ENCODE measurements at places on chromosomes 5 and 9.

DNA sequence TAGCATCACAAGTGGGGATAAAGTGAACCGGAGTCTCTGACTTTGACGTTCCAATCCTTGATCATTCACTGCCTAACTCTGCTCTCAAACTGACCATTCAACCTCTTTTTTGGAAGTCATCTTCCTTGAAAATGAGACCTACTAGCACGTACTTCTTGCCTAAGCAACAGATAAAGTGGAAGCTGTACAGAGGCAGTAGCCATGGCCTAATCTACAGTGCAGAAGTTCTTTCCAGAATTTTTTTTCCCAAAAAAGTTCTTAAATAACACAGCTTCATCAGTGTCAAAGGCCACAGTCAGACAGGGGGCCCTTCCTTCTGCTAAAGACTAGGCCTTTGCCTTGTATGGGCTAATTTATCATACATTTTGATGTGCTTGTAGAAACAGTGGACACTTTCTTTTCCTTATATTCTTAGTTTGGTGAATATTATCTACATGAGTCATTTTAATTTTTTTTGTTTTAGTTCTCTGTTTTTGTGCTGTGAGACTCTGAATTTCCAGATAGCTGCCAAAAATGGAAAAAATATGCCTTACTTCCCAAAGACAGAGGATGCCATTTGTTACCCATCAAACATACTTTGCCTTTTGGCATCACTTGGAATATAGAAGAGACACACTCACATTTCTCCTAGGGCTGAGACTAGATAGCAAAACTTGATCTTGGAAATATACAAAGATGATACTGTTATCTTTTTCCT lies 96.3 kb upstream of the VCAN start:
- no peak for DNase-seq

GRCh38 chr9:124392254-124392870 lies 22.9 kb downstream of the PSMB7 start:
- DNase-seq: no peak

GRCh38 chr5:124670722-124671184 lies 75.7 kb downstream of the ZNF608 start:
- no peak for DNase-seq

DNA sequence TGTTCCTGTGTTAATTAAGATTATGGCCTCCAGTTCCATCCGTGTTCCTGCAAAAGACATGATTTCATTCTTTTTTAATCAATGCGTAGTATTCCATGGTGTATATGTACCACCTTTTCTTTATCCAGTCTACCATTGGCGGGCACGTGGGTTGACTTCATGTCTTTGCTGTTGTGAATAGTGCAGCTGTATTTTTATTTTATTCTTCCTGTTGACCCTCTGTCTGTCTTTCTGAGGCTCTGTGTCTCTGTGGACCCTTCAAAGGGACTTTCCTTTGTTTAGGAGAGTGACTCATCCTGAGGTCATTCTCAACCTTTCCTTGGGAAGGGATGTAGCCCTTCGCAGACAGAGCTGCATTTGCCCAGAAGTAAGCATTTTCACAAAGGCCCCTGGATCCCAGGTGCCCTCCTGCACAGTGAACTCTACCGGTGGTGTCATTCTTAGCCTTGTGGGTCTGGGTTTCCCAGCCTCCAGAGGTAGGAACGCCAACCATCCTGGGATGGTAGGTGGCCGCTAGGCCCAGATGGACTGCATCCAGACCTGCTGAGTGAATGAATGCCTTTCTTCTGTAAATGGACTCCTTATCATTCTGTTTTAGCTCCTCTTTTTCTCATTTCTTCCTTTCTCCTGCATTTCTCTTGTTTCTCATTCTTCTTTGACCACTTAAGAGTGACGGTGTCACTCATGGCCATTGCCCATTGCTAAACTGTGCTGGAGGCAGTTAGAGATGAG lies 22.4 kb downstream of the TRIO start:
- DNase-seq: no peak

- no peak for DNase-seq
Observed at GRCh38 chr9:133448487-133448972, 11.2 kb upstream of the CACFD1 start.

DNA sequence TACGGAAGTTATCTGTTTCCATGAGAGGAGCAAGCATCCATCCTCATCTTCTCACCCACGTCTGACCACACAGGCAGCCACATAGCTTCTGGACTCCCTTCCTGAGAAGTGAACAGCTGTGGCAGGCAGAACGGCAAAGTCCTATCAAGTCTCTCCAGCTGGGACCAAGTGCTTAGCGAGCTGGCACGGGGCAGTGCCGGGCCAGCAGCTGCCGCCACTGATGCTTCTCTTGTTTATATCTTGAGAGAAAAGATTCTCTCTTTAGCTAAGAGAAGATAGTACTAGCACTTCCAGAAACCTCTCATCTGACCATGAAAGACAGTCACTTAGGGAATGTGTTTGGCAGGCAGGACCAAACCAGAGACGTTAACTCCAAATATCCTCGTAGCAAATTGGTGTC lies 37.2 kb downstream of the PLAC8L1 start:
- DNase-seq: no peak

- no peak for DNase-seq
Observed at GRCh38 chr5:177605078-177605477, 5.1 kb downstream of the B4GALT7 start.

GRCh38 chr9:111970827-111971226 lies 74.2 kb downstream of the UGCG start:
- DNase-seq: no peak

- DNase-seq: no peak
Observed at GRCh38 chr5:136213919-136214493, 21.0 kb upstream of the SMIM32 start.

DNA sequence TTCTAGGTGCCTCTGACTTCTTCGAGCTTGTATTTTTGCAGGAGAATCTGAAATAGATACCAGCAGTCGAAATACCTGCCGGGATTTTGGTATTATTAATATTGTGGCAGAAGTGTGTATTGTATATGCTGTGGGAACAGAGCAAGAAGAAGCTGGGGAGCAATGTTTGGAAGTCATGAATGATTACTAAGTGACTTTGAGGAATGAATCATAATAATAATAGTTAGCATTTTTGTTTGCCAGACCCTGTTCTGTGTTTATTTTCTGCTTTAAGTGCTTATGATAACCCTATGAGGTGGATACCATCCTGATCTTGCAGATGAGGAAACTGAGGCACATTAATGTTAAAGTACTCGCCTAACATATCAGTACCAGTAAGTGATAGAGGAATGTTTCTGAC lies 32.4 kb downstream of the RAB24 start:
- no peak for DNase-seq

DNA sequence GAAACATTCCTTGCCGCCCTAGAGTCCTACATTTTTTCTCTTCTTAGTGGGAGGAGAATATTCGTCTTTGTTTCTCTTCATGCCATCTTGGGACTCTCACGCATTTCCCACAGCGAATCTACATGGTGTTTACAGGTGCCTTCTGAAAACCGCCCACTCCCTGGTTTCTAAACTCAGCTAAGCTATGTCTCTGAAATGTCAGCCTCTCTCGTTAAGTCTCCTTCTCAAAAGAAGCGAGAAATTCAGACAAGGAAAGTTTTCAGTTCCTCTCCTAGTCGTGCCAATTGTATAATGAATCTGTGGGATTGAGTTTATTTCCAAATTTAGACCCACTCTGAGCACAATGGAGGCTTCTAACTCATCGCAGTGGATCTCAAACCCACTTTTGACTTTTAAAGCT lies 186.8 kb upstream of the NFIB start:
- DNase-seq: no peak

- no peak for DNase-seq
Observed at GRCh38 chr5:112472614-112473013, 53.5 kb upstream of the EPB41L4A start.

- no peak for DNase-seq
Observed at GRCh38 chr9:97515662-97516061, 14.2 kb downstream of the TMOD1 start.

GRCh38 chr5:103373597-103374472 lies 115.3 kb downstream of the MACIR start:
- no peak for DNase-seq

DNA sequence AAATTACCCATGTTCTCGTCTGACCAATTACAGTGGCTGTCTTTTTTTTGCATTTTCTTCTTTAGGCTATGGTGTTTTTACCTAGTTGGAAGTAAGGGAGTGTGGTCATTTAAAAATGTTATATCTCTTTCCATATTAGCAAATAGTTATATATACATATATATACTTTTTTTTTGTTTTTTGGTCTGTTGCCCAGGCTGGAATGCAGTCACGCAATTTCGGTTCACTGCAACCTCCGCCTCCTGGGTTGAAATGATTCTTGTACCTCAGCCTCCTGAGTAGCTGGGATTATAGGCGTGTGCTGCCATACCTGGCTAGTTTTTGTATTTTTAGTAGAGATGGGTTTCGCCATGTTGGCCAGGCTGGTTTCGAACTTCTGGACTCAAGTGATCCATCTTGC lies 12.3 kb downstream of the MARCHF6 start:
- no peak for DNase-seq

DNA sequence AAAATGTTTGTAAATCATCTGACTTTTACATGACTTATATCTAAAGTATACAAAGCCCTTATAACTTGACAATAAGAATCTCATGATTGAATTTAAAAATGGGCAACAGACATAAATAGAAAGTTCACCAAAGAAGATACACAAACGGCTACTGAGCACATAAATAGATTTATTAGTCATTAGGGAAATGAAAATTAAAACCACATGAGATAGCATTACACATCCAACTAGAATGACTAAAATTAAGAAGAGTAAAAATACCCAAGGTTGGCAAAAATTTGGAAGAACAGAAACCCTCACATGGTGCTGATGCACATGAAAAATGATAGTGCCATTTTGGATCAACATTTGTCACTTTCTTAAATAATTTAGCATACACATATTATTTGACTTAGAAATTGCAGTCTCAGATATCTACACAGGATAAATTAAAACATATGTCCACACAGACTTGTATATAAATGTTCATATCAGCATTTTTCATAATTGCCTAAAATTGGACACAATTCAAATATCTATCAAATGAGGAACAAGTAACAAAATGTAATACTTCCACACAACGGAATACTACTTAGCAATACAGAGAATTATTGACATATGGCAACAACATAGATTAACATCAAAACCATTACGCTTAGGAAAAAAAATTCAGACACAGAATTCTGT lies 359.1 kb upstream of the DAB2 start:
- no peak for DNase-seq

GRCh38 chr5:55211184-55211874 lies 15.8 kb downstream of the MCIDAS start:
- no peak for DNase-seq

DNA sequence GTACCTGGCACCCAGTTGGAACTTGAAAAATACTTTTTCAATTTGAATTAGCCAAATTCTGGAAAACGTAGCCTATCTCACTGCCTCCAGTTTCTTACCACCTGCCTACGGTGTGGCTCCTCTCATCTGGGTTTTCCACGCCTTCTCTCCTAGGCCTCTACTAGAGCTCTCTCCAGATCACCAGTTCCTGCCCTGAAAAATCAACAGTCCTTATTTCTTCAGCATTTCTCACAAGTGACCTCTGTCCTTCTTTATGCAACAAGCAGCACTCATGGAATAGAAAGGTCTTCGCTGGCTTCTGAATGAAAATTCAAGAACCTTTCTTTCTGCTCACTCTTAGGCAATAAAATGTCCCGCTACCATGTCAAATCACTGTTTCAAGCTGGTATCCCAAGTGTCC lies 64.8 kb downstream of the PIP5K1B start:
- no peak for DNase-seq

DNA sequence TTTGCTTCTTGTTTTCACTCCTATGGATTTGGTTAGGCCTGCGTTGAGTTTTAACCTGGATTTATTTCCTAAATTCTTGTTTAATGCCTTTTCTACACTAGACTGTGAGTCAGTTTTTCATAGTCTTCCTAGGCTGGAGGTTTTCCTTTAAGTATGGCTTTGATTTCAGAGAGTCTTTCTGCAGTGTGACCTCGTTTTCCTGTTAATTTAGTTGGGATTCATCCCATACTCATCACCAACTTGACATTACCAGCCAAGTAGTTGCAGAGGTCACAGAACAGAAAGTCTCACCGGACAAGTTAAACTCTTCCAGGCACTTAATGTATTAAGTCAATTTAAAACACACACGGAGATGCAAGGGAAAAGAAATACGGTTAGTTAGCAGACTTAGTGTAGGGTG lies 29.7 kb upstream of the AUH start:
- DNase-seq: no peak

DNA sequence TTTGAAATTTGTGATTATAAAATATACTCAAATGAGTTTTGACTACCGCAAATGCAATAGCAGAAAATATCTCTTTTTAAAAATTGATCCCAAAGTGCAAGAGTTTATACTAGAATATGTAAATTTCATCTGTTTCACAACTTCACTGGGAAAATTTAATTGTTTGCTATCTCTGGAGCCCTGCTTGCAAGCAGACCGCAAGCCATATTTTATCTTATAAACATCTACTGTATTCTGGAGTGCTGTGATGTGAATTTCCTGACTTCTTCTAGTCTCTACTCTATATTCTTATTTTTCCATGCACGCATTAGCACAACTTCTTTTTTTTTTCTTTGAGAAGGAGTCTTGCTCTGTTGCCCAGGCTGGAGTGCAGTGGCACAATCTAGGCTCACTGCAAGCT lies 98.7 kb downstream of the DROSHA start:
- no peak for DNase-seq

GRCh38 chr9:20189871-20190270 lies 401.0 kb upstream of the SLC24A2 start:
- DNase-seq: no peak

- no peak for DNase-seq
Observed at GRCh38 chr5:143924311-143924978, 112.5 kb downstream of the HMHB1 start.

DNA sequence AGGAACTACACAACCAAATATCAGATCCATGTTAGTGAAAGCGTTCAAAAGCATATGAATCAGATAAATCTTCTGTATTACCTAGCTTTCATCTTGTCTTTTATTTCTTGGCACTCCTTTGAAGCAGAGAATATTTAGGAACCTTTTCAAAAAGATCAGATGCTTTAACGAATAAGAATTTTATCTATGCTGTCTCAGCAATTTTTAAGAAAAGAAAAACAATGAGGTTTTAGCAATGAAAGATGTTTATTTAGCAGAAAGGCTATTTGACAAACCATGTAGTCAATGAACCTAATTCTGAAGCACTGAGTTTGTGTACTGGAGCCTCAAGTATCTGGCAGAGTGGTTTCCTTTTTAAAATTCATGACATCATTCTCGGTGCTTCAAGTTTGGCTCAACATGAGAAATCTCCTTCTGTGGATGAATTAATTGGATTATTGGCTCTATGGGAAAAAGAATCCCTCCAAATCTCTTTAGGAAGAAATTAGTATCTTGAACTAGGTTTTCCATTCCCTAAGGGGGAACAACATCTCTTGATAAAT lies 534.7 kb downstream of the CAAP1 start:
- no peak for DNase-seq

- DNase-seq: no peak
Observed at GRCh38 chr9:115964710-115965347, 188.8 kb upstream of the PAPPA start.

DNA sequence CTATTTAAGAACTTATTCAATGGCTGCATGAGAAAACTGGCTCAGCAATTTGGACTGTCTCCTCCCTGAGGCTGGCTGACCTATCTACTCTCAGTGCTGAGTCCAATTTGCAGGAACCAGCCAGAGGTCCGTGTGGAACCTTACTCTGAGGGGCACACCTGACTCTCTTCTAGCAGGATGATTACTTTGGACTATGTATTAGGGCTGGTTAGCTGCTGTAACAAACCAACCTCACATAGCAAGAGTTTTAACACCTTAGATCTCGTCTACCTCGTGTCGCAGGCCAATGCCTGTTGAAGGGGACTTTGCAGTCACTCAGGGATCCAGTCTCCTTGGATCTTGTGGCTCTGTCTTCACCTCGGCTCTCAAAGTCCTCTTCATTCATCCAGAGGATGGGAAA lies 3.4 kb upstream of the FAM193B start:
- no peak for DNase-seq

- no peak for DNase-seq
Observed at GRCh38 chr9:35001803-35002502, 12.4 kb downstream of the DNAJB5 start.

All from omental fat pad (tissue), 4 donors.